Natural killer cell treated with Interleukin-12 subunit alpha and Interleukin-12 subunit beta and Interleukin-15 and Interleukin-18, amount 100 ng/mL, for 72 hours (primary cell): ENCODE measurements at places on chromosomes 5 and 9. TPM values are rescaled to one million over a fixed set of nuclear protein-coding genes. Genes with fewer than 3 reads are reported as not detected.

- peaks cover 29% of the 10 kb centered on the region for H3K27me3 ChIP-seq
- H3K27ac ChIP-seq: no peak overlapping the region
- H3K36me3 ChIP-seq: no peaks in the 10 kb centered on the region
- no peak overlapping the region for H3K4me3 ChIP-seq
- DNase-seq: no peak
Observed at GRCh38 chr9:117777823-117778222, 73.6 kb downstream of the TLR4 start.

DNA sequence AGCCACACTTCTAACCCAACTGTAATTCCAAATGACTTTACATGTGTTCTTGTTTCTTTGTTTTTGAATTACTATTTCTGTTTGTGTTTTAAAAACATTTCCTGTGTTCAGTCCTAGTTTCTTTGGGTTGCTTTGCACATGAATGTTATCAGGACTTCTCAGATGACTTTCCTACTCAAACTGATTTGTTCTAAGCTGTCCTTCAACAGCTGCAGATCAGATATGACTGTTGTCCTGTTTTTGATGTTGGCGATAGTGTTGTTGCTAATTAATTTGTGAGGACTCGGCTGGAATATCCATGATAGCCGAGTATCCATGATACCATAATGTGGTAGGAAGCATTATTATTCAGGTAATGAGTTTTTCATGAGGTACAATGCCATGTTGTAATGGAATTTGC lies 98.6 kb downstream of the CHSY3 start:
- no peaks in the 10 kb centered on the region for H3K27me3 ChIP-seq
- no peak for DNase-seq
- H3K4me3 ChIP-seq: no peak overlapping the region
- no peak overlapping the region for H3K27ac ChIP-seq
- no peaks in the 10 kb centered on the region for H3K36me3 ChIP-seq

DNA sequence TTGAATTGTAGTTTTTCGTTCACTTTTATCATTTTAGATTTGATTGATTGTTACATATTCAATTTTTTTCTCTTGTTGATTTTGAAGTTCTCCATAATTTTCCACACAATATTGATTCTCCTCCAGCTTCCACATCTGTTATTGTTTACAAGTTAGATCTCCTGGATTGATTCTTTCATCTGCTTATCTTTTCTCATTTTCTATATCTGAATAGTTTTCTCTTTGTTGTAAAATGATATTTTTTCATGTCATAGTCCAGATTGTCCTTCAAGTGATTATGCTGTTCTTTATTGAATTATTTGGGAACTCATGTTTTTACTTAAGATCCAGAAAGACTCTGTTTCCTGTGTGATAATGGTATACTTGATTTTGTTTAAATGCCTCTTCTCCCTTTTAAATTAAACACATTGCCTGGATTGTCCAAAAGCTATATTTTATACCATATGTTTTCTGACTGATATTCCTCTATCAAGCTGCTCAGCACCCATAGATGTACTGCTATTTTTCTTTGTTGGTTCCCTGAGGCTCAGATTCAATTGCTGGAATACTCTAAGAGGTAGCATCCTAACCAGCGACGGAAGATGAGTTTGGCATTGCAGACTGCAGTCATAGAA lies 206.6 kb upstream of the PRR16 start:
- H3K27ac ChIP-seq: no peak overlapping the region
- no peak for DNase-seq
- H3K4me3 ChIP-seq: no peak overlapping the region
- H3K36me3 ChIP-seq: no peaks in the 10 kb centered on the region

DNA sequence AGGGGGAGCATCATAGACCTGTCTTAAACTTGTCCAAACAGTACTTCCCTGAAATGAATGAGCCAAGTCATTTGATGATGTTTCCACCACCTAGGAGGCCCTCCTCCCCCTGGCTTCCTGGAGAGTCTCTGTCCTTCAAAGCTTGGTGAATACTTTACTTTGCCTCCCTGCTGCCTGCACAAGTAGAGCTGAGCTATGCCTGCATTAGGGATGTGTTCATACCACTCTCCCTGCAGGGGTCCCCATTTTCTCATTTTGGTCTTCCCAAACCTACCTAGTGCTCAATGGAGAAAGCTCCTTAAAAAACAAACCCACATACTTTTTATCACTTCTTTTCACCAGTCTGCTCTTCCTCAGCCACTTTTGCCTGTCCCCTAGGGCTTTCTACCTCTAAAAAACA lies 7.7 kb downstream of the CCNI2 start:
- H3K4me1 ChIP-seq: peaks cover 22% of the 10 kb centered on the region
- DNase-seq: no peak
- H3K36me3 ChIP-seq: no peaks in the 10 kb centered on the region
- no peak overlapping the region for H3K4me3 ChIP-seq

GRCh38 chr9:137411260-137411644 lies 11.7 kb downstream of the EXD3 start:
- H3K27ac ChIP-seq: no peak overlapping the region
- H3K36me3 ChIP-seq: no peaks in the 10 kb centered on the region
- no peaks in the 10 kb centered on the region for H3K27me3 ChIP-seq
- DNase-seq: no peak

GRCh38 chr5:145967296-145967695 lies 30.9 kb downstream of the SH3RF2 start:
- H3K4me1 ChIP-seq: no peaks in the 10 kb centered on the region
- no peak overlapping the region for H3K4me3 ChIP-seq
- no peak overlapping the region for H3K27ac ChIP-seq
- no peaks in the 10 kb centered on the region for H3K36me3 ChIP-seq
- no peak for DNase-seq
- peaks cover 22% of the 10 kb centered on the region for H3K27me3 ChIP-seq

DNA sequence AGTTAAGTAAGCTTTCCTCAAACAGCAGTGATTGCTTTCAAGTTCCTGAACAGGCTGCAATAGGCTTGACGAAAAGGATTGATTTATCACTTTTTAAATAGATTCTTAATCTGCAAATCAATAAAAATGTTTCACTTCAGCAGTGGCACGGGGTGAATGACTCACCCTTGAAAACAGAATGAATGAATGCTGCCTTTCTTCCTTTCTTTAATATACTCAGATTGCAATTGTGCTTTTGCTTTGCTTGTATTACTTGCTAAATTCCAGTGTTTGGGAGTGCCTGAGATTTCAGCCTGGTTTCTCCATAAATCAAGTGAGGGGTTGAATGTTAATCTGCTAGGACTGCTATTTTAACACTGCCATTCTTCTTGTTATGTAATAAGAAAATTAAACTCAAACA lies 1293.8 kb downstream of the PTPRD start:
- H3K4me3 ChIP-seq: no peak overlapping the region
- no peak overlapping the region for H3K27ac ChIP-seq
- no peaks in the 10 kb centered on the region for H3K4me1 ChIP-seq

DNA sequence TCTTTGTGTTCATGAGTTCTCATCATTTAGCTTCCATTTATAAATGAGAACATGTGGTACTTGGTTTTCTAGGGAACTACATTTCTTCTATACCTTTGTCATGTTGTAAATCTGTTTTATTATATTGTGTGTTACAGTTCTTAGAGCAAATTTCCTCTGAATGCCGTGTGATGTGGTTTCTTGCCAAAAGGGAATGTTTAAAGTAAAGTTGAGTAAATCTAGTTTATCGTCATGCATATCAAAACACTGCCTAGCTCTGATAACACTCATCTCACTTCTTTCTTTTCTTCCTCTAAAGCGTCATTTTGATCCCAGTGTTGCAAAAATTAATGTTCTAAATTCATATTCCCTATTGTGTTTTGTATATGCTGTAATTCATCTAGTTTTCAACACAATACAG lies 295.4 kb upstream of the HAPLN1 start:
- no peaks in the 10 kb centered on the region for H3K27me3 ChIP-seq
- no peak overlapping the region for H3K4me3 ChIP-seq
- no peaks in the 10 kb centered on the region for H3K4me1 ChIP-seq

DNA sequence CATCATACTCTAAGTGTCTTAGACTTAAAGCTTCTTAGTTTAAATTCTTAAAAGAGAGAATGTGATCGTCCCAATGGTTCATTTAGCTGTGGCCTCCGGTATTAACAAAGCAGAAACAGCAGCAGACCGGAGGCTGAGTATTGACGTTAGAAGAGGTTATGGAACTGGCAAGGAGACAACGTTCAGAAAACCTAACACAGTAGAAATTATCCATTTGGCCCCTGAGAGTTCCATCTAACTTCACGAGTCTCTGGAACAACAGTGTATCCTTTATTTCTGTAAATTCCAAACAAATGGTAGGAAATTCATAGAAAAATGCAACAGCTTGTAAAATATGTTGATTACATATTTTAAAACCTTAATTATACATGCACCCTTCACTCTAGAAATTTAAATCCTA lies 107.3 kb upstream of the PTGER4 start:
- no peaks in the 10 kb centered on the region for H3K36me3 ChIP-seq
- H3K27me3 ChIP-seq: peaks cover 2% of the 10 kb centered on the region
- no peak overlapping the region for H3K4me3 ChIP-seq

DNA sequence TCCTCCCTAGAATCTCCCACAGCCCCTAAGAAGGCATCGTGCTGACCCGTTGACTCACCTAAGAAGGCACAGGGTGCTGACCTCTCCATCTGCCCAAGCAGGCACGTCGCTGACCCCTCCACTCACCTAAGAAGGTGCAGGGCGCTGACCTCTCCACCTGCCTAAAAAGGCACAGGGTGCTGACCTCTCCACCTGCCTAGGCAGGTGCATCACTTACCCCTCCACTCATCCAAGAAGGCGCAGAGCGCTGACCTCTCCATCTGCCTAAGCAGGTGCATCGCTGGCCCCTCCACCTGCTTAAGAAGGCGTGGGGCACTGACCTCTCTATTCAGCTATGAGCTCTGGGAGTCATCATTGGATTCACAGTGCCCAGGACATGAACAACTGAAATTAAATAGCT lies 54.4 kb upstream of the FCN1 start:
- DNase-seq: peak; percentile 44
- H3K27me3 ChIP-seq: peaks cover 39% of the 10 kb centered on the region
- no peak overlapping the region for H3K27ac ChIP-seq

DNA sequence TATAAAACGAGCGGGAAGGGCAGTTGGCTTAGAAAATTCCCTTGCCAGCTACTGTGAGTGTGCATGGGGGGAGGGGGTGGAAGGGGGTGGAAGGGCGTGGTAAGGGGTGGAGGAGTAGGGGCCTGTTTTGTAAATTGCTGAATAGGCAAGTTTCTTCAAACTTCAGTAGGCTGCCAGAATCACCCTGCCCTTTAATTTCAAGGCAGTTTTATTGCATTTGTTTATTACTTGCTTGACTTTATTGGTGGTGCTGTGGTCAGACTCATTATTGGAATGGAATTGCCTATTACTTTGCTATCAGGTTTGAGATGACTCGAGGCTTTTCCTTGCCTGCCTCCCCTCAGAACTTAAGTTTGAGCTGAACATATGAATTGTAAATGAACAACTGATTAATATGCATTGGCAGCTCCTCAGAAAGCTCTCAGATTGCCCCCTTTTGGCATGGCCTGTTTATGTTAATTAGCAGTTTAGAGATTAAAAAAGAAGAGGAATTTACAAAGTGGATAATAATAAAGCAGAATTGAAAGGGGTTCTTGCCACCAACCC lies 76.0 kb downstream of the SEMA6A start:
- no peak for DNase-seq
- no peak overlapping the region for H3K27ac ChIP-seq
- H3K4me1 ChIP-seq: peaks cover 3% of the 10 kb centered on the region
- no peaks in the 10 kb centered on the region for H3K27me3 ChIP-seq
- H3K36me3 ChIP-seq: no peaks in the 10 kb centered on the region

GRCh38 chr5:67910546-67910945 lies 305.0 kb upstream of the PIK3R1 start:
- peaks cover 13% of the 10 kb centered on the region for H3K27me3 ChIP-seq
- no peak overlapping the region for H3K27ac ChIP-seq
- no peaks in the 10 kb centered on the region for H3K4me1 ChIP-seq
- DNase-seq: no peak
- no peaks in the 10 kb centered on the region for H3K36me3 ChIP-seq

- no peak for DNase-seq
- H3K4me3 ChIP-seq: no peak overlapping the region
- H3K27me3 ChIP-seq: no peaks in the 10 kb centered on the region
- peaks cover 18% of the 10 kb centered on the region for H3K36me3 ChIP-seq
- no peak overlapping the region for H3K27ac ChIP-seq
- peaks cover 48% of the 10 kb centered on the region for H3K4me1 ChIP-seq
Observed at GRCh38 chr5:95954716-95955115, 6.9 kb downstream of the ELL2 start.

DNA sequence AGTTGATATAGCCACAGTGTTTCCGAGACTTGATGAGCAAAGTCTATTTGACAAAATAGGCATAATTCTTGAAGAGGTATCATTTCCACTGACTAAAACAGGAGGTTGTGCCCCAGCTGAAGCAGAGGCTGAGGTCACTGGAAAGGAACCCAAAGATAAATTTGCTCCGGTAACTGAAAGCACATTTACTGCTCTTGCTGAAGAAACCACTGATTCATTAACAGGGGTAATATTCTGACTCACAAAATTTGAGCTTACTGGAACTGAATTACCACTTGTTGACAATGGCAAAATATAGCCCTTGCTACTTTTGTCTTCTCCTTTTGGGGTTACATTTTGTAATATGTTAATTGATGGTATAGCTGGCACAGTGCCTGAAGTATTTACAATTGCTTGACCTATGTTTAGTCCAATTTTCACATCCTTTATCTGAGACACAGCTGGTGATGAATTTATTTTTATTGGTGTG lies 30.2 kb downstream of the MLANA start:
- H3K27ac ChIP-seq: peak overlapping the region; percentile 85
- peaks cover 38% of the 10 kb centered on the region for H3K36me3 ChIP-seq

Gene CNTFR
- total RNA-seq: not detected

DNA sequence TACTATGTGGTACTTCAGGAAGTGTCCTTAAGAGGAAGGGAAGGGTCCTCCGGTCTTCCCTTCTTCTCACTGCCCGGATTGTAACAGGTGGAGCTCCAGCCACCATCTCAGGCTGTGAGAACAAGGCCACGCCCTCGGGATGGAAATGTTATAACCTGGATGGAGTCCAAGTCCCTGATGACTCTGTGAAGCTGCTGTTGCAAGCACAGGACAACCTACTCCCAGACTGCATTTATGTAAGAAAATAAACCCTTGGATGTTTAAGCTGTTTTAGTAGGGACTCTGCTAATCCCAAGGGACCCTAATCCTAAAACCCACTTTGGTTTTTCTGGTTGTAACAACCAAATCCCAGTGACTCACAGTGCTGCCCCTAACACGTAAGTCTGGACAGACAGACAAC lies 221.6 kb downstream of the ACTL7B start:
- H3K36me3 ChIP-seq: no peaks in the 10 kb centered on the region
- H3K4me3 ChIP-seq: no peak overlapping the region
- H3K4me1 ChIP-seq: no peaks in the 10 kb centered on the region
- H3K27me3 ChIP-seq: no peaks in the 10 kb centered on the region

Gene KCNIP1
- not detected for total RNA-seq

DNA sequence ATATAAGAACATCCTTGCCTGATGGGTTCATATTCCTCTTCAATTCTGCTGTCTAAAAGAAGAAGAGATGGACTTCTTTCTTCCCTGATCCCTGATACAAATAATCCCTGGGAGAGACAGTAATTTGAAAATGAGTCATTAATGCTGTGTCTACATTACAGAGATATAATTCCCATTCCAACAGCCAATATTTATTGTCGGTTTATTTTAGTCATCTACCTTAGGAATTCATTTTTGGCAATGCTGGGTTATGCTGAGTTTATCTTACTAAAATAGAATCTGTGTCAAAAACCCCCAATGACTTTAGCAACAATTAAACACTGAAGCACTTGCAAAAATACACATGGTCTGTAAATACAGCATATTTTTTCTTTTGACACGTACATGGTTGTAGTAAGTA lies 23.9 kb downstream of the ZNF474 start:
- H3K27ac ChIP-seq: no peak overlapping the region
- no peak overlapping the region for H3K4me3 ChIP-seq
- no peaks in the 10 kb centered on the region for H3K36me3 ChIP-seq

GRCh38 chr9:124973807-124974206 lies 32.9 kb upstream of the GOLGA1 start:
- no peak overlapping the region for H3K4me3 ChIP-seq
- no peaks in the 10 kb centered on the region for H3K27me3 ChIP-seq
- H3K36me3 ChIP-seq: no peaks in the 10 kb centered on the region
- H3K27ac ChIP-seq: no peak overlapping the region
- DNase-seq: no peak
